ENCODE measurements at places on chromosomes 16 and 17.

- no peak overlapping the region for H3K27ac ChIP-seq
- no peaks in the 10 kb centered on the region for H3K27me3 ChIP-seq
- H3K4me1 ChIP-seq, result no peaks in the 10 kb centered on the region
Observed at GRCh38 chr17:1940810-1941185, 84.3 kb downstream of the RTN4RL1 start.

DNA sequence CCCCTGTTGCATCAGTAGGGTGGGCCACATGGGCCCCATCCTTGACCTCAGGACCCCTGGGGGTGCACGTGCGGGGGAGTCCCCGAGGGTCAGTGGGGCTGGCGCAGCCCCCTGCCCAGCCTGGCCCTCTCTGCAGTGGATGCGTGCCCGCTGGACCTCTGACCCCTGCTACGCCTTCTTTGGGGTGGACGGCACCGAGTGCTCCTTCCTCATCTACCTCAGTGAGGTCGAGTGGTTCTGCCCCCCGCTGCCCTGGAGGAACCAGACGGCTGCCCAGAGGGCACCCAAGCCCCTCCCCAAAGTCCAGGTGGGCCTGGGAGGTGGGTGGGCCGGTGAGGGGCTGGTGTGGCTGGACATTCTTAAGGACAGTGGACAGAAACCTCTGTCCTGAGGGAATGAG, 35.9 kb downstream of the MGAT5B start:
- DNase-seq, result no peak
- no peaks in the 10 kb centered on the region for H3K27me3 ChIP-seq
- no peaks in the 10 kb centered on the region for H3K36me3 ChIP-seq
- no peaks in the 10 kb centered on the region for H3K4me1 ChIP-seq
- no peak overlapping the region for H3K4me3 ChIP-seq

GRCh38 chr16:13835935-13836730, 83.8 kb upstream of the ERCC4 start:
- H3K27me3 ChIP-seq, result no peaks in the 10 kb centered on the region
- no peak for DNase-seq
- no peak overlapping the region for H3K27ac ChIP-seq
- H3K4me3 ChIP-seq, result no peak overlapping the region

- H3K27me3 ChIP-seq, result no peaks in the 10 kb centered on the region
- peaks cover 8% of the 10 kb centered on the region for H3K36me3 ChIP-seq
- no peak overlapping the region for H3K27ac ChIP-seq
- DNase-seq, result no peak
- no peak overlapping the region for H3K4me3 ChIP-seq
Observed at GRCh38 chr17:21191698-21192097, 22.3 kb downstream of the TMEM11 start.

DNA sequence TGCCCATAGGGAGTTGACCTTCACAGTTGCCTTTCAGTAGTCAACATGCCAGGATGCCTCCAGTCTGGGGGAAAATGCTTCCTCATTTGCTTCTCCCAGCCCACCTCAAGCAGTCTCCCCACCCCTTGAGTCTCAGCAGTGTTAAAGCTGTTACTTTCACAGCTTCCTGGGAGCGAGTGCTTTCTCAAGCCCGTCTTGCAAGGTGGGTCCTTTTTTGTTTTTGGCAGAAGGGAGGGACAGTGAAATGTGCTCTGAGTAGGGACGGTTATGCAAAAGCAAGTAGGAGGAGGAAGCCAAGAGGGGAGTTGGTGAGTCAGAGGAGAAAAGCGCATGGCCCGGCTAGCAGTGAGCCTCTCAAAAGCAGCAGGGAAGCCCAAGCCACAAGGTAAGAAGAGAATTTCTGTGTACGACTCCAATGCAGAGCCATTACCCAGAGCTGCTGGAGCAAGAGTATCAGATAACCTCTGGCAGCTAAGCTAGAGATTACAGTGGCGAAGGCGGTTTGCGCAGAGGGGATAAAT, at the start of gene CHST4:
CHST4 (plus strand) TSS at position 316 of the 521 bp plus-strand sequence. CDS start 10,252 bp downstream, outside the sequence.
- H3K27ac ChIP-seq, result no peak within 1 kb of the TSS
- no peaks in the 10 kb centered on the region for H3K36me3 ChIP-seq
- no peaks in the 10 kb centered on the region for H3K4me1 ChIP-seq

DNA sequence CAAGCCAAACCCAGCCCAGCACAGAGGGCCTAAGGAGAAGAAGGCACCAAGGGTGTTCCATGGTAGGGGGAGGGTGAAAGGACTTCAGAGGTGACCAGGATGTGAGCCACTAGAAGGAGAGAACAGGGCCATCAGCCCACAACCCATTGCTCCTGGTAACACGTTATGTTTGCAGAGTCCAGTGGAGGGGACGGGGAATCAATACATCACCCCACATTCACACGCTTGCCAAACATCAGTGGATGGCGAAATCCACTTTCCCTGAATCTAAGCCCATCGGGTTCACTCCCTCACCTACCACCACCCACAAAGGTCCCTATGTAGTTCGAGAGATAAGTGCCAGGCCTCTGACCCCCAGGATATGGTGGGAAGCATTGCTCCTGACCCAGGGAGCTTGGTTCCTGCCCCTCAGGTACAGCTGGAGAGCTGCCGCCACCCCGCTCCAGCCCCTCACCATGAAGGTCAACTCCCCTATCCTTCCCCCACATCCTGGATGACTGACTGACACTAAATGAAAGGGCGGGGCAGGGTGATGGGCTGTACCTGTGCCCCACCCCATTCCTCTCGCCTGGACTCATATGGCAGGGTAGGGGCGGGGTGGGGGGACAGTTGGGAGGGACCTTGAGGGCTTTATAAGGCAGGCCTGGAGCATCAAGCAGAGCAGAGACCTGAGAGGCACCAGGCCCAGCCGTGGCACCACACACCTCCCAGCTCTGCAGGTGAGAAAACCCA, at the start of gene GAST:
GAST (plus strand) TSS at position 663 of the 732 bp plus-strand sequence. CDS start 3,106 bp downstream, outside the sequence.
- peaks cover 2% of the 10 kb centered on the region for H3K4me1 ChIP-seq
- H3K4me3 ChIP-seq, result no peak within 1 kb of the TSS
- H3K27ac ChIP-seq, result no peak within 1 kb of the TSS
- H3K27me3 ChIP-seq, result no peaks in the 10 kb centered on the region

- peaks cover 23% of the 10 kb centered on the region for H3K4me1 ChIP-seq
- no peaks in the 10 kb centered on the region for H3K36me3 ChIP-seq
- peaks cover 3% of the 10 kb centered on the region for H3K27me3 ChIP-seq
- H3K4me3 ChIP-seq, result no peak overlapping the region
- no peak overlapping the region for H3K27ac ChIP-seq
Observed at GRCh38 chr16:53549970-53550690, 47.1 kb upstream of the AKTIP start.

DNA sequence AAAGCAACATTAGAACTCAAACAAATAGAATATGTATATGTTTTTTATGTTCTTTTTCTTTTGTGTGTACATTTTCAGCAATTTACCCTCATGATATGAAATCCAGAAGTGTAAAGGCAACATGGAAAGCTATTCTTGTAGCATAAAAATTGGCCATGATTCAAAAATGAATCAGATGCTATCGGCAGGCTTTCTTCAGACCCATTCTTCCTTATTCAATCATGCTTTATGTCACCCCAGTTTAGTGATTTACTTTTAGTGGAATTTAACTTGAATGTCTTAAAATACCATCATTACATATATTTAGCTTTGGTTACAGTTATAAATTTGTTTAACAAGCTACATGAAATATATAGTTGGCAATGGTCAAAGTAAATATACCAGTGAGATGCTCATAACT, 21.4 kb upstream of the SMIM36 start:
- H3K27me3 ChIP-seq, result no peaks in the 10 kb centered on the region
- H3K4me1 ChIP-seq, result no peaks in the 10 kb centered on the region
- DNase-seq, result no peak
- no peaks in the 10 kb centered on the region for H3K36me3 ChIP-seq
- H3K27ac ChIP-seq, result no peak overlapping the region

DNA sequence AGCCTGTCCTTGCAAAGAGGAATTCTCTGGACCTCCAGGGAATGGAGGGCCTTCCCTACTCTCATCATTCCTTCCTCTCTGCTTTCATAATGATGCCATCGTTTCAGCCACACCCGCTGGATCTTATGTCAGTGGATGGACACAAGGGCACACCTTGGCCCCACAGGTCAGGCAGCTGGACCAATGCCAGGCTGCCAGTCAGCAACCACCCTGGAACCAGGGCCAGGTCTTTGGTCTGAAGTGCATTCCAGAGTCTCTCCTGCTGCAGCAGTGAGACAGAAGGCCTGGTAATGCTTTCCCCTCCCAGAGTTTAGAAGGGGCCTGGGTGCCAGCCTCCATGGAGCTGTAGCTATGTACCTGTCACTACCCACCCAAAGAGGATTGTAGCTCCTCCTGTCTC, 7.4 kb downstream of the C1QL1 start:
- peaks cover 11% of the 10 kb centered on the region for H3K4me1 ChIP-seq
- H3K4me3 ChIP-seq, result no peak overlapping the region
- H3K27ac ChIP-seq, result no peak overlapping the region
- no peaks in the 10 kb centered on the region for H3K36me3 ChIP-seq
- H3K27me3 ChIP-seq, result peaks cover 38% of the 10 kb centered on the region
- no peak for DNase-seq

GRCh38 chr16:1351215-1351581, 480 bp downstream of the TSR3 start:
- no peaks in the 10 kb centered on the region for H3K27me3 ChIP-seq
- DNase-seq, result no peak
- H3K27ac ChIP-seq, result no peak overlapping the region
- H3K36me3 ChIP-seq, result peaks cover 28% of the 10 kb centered on the region
- H3K4me1 ChIP-seq, result peaks cover 54% of the 10 kb centered on the region

- H3K27ac ChIP-seq, result no peak overlapping the region
- H3K36me3 ChIP-seq, result peaks cover 51% of the 10 kb centered on the region
- H3K4me3 ChIP-seq, result no peak overlapping the region
- DNase-seq, result no peak
- H3K27me3 ChIP-seq, result no peaks in the 10 kb centered on the region
Observed at GRCh38 chr16:81676066-81676882, 102.8 kb upstream of the PLCG2 start.
